ENCODE measurements at places on chromosomes 6 and 20. TPM values are rescaled to one million over a fixed set of nuclear protein-coding genes. Genes with fewer than 3 reads are reported as not detected.

Gene GUCA1A
- total RNA-seq: 0.21 TPM

Gene DEF6
- total RNA-seq: 20.1 TPM

Gene SCRT2
- not detected for total RNA-seq

Gene GPR63
- 0.85 TPM for total RNA-seq

DNA sequence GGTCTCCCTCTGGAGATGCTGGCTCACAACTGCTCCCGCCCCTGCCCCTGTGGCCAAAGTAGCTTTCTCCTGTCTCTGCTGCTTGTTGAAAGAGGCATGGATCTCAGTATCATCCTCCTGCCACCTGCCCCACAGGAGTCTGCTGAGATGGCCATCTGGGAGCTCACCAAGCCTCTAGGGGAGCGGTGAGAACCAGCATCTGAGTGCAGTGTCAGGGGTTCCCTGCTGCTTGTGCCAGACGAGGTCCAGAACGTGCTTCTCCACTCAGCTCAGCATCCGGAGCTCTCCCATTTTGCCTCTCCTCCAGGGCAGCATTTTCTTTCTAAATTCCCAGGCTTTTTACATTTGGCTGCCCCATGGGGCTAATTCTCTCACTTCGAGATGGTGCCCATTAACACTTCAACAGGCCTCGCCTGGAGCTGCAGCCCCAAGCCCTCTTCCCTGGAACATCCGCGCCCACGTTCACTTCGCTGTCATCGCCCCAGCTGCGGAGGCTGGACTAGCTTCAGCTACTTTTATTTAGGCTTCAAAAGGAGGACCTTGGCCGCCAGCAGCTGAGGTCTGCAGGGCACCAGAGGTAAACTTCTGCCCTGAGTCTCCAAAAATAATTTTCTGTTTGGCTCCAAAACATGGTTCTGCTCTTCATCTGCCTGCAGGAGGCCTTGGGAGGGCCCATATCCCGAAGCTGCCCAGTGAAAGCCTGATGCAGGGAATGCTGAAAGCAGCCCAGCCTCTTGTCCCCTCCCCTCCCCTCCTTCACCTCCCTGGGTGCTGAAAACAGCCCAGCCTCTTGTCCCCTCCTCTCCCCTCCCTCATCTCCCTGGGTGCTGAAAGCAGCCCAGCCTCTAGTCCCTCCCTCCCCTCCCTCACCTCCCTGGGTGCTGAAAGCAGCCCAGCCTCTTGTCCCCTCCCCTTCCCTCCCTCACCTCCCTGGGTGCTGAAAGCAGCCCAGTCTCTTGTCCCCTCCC, 25.2 kb upstream of the MLN start:
- no peak for DNase-seq

DNA sequence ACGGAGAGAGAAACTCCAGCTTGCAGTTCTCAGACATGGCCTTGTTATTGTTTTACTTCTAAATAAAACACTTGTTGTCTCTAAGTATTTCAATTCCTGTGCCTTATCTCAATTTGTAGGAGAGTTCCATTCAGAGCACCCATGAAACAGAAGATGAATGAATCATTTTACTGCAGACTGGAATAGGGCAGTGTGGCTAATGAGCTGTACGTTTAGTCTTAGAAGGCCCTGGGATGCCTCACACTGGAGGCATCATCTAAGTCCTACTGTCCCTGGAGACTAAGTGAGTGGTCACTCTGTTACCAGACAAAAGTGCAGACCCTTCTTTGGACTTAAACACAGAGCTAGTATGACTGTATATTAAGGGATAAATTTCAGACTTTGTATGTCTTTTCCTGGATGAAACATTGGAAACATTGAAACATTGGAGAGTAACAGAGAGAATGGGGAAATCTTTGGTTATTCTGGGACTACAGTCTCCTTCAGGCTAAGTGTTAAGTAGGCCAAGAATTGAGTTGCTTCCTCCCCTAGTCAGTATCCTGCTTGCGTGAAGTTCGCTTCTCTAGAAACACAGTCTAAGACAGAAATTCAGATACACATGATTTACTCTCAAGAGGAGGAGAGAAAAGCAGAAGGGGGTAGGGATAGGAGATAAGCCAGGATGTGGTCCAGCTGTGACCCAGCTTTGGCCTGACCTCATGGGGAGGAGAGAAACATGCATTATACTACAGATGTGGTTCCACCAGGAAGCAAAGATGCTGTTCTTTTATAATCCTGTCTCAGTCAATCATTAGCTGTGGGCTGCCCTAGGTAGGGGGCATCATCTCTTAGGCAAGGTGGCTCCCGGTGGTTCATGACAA, 167.4 kb upstream of the BMP2 start:
- no peak for DNase-seq

GRCh38 chr6:163867518-163868292, 453.2 kb downstream of the QKI start:
- no peak for DNase-seq
